EL (cell line): ENCODE measurements at places on chromosomes 11 and 22.
A peak's percentile ranks its signal among the peaks of the same experiment; 100 is the strongest.

DNA sequence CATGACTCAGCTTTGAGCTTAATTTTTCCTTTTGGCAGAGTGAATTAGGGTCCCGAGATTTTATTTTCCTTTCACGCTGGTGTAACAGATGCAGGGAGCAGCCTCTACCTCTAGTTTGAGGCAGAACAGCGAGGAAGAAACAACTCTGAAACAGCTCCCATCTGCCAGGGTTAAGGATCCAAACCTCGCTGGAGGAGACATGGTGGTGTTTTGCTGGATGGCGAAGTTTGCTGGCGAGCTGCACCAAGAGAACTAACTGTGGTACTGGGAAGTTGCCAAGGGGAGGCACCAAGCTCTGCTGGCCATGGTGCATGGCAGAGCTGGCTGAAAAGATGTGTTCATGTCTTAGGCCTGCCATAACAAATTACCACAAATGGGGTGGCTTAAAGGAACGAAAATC is 7.6 kb upstream of the ALKBH3 start:
- no peak for DNase-seq

- DNase-seq = peak; percentile 68
Measured at GRCh38 chr22:38494498-38494897, 11.6 kb downstream of the DDX17 start.

DNA sequence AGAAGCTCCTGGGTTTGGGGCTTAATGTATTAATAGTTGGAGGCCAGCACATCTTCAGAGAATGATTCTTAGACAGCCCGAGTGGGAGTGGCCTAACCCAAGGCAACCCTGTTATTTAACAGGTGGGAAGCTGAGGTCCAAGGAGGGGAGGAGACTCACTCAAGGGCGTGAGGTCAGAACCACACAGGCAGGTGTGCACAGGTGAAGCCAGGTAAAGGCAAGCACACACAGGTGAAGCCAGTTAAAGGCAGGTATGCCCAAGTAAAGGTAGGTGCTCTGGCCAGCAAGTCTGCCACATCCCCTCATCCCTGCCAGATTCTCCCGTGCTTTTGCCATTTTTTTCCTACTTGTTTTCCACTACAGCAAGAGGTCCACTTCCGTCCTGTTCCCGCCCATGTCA is 2.9 kb upstream of the SHANK2 start:
- no peak for DNase-seq

GRCh38 chr11:61707574-61707973 is 27.4 kb downstream of the DAGLA start:
- no peak for DNase-seq

GRCh38 chr22:44215287-44215686 is 34.6 kb downstream of the PARVG start:
- DNase-seq = no peak

DNA sequence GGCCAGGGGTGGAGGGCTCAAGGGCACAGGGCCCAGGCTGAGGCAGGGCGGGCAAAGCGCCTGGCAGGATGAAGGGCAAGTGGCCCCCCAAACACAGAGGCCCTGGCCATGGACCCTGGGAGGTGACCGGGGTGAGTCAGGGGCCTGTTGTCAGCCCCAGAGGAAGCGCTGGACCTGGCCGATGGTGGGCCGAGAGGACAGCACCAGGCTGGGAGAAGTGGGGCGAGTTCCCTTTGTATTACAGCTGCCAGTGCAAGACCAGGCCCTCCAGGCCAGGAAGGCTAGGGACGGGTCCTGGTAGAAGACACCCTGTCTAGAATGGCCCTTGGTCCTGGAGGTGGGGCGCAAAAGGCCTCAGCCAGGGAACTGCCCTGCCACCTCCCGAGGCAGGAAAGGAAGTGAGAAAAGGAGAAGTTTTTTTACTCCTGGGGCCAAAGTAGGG is 12.8 kb downstream of the CXCR5 start:
- no peak for DNase-seq

DNA sequence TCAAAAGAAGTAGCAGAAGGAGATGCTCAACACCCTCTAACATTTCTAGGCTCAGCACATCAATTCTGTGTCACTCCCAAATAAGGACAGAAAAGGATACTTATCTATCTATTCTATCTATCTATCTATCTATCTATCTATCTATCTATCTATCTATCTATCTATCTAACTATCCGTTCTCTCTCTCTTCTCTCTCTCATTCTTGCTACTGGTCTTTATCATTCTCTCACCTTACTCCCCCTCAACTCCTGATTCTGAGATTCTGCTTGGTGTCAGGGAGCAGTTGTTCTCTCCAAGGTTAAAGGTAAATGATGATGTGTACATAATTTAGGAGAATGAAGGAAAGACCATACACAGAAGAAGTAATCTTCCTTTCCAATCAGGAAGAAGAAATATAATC is at the start of gene OR10G6:
TSS of gene OR10G6 (minus strand) at position 43 of the 400 bp plus-strand sequence. CDS start at position 43, 0 bp downstream.
- DNase-seq = no peak

DNA sequence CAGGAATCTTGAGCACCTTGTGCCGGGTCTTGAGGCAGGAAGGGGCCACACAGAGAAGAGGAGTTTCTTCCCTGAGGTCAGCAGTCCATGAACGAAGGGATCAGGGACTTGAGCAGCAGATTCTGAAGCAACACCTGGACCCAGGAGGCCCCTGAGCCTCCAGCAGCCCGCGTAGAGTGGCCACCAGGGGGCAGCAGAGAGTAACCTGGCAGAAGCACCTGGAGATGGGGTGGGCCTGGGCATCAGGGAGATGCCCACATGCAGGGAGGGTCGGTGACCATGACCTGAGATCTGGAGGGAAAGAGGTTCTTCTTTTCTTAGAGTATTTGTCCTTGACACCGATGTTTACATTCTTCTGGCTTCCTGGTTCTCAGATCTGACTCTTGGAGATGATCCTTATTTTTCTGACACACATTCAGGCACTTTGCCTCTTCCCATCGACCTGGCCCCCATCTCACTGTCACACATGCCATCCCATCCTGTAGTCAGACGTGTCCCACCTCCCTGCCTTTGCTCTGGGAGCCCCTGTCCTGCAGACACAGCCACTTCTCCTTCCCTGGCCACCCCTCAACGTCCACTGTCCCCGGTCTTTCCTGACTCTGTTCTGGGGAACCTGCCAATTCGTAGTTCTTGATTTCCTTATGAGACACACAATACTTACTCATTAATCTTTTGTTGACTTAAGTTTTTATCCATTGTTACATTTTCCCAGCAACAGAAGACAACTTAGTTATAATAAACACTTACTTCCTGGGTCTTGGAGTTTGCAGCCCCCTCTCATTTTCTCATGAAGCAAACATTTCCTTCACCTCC is 66.5 kb downstream of the GGTLC2 start:
- peak; percentile 18 for DNase-seq

DNA sequence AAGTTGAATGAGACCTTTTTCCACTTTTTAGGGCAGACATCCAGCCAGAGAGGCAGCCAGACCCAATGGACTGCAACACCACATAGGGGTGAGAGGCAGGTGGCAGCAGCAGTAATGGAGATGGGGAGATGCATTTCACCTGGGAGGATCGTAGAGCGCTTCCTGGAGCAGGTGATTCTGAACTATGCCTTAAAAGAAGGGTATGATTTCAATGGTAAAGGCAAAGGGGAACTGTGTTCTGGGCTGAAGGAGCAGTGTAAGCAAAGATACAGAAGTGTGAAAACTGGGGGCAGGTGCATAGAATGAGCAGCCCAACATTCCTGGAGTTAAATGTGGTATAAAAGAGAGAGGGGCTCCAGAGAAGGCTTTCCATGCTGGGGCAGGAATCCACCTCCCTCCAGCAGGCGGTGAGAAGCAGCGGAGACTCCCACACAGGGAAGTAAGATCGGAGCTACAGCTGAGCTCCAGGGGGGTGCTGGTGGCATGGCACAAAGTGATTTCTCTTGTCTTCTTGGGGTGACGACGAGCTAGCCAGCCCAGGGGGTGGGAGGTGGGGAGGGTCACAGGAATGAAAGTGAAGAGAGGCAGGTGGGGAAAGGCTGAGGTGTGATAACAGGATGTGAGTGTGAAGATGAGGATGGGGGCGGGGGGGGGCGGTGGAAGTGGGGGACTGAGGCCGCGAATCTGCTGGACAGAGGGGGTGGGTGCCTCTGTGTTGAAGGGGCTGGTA is 4.3 kb upstream of the SERHL2 start:
- no peak for DNase-seq

GRCh38 chr11:84413549-84413948 is 1127.4 kb upstream of the CCDC90B start:
- DNase-seq = no peak

DNA sequence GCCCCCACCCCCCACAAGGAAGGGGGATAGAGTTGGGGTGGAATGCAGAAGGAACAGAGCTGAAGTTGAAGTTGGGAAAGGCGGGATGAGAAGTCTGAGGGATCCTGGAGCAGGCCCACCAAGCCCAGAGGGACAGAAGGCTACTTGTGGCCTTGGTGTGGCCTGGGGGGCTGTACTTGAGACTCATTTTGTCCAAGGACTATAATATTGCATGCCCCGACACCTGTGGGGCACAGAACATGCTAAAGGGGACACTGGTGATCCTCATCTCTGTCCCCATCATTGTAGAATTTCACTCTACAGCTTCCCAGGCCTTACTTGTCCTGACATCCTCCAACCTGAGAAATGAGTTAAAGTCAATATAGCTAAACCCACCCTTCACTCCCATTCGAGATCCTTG is 1.3 kb downstream of the ESAM start:
- no peak for DNase-seq

- DNase-seq = no peak
Measured at GRCh38 chr11:85752890-85753581, 57.9 kb downstream of the SYTL2 start.

DNA sequence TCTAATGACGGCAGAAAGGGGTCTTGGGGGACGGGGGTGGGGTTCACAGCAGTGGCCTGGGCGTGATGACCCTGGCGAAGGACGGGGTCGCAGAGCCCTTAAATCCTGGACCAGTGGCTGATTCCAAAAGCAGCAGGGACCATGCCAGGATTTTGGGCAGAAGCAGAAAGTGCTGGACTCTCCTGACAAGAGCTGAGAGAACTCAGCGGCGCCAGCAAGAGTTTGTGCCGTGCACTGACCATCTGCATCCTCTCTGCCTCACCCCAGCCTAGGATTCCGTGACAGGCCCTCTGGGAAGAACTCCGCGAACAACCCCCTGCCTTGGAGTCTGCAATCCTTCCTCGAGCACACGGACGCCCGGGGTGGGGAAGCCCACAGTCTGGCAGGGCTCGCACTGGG is 644 bp upstream of the NDUFV1 start:
- DNase-seq = peak; percentile 39

DNA sequence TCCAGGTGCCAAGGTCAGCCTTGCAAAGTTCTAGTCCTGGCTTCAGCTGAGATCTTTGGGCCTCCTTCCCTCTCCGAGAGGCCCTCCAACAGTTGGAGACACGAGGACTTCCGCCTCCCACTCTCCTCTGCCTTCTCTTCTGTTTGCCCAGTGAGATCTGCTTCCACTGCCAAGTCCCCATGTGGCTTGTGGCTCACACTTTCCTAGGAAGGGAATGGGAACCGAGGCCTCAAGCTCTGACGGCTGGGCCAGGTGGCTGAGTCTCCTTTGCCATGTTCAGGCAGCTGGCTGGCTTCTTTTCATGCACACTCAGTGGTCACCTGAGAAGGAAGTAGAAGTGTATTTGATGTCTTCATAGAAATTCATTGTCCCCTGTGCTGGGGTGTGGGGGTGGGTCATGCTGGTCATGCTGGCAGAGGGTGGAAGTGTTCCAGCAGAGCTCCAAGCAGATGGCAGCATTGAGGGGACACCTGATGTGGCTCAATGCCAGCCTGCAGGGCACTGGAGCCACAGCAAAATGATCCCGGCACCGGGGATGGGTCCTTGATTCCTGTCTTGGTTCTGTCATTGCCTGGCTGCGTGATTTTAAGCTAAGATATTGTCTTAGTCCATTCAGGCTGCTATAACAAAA is 130.4 kb downstream of the ADAMTS15 start:
- no peak for DNase-seq

DNA sequence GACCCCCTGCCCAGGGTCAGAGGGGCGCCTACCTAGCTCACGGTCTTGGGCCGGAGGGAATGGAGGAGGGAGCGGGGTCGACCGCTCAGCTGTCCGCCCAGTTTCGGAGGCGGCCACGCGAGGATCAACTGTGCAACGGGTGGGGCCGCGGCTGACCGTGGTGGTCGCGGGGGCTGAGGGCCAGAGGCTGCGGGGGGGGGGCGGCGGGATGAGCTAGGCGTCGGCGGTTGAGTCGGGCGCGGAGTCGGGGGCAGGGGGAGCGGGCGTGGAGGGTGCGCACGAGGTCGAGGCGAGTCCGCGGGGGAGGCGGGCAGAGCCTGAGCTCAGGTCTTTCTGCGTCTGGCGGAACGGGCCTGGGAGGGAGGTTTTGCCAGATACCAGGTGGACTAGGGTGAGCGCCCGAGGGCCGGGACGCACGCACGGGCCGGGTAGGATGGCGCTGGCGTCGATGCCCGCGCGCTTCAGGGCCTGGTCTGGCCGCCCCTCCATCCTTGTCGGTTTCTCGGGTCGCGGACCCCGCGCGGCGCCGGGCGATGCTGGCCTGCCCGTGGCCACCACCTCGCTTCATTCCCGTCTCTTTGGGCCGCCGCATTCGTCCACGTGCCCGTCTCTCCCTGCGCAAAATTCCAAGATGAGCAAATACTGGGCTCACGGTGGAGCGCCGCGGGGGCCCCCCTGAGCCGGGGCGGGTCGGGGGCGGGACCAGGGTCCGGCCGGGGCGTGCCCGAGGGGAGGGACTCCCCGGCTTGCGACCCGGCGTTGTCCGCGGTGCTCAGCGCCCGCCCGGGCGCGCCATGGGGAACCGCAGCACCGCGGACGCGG is at the start of gene DRD4:
TSS of gene DRD4 (plus strand) at position 759 of the 822 bp plus-strand sequence. CDS start at position 795, 36 bp downstream.
- DNase-seq = peak; percentile 36

GRCh38 chr11:1231396-1232020 is 8.6 kb downstream of the MUC5B start:
- no peak for DNase-seq

DNA sequence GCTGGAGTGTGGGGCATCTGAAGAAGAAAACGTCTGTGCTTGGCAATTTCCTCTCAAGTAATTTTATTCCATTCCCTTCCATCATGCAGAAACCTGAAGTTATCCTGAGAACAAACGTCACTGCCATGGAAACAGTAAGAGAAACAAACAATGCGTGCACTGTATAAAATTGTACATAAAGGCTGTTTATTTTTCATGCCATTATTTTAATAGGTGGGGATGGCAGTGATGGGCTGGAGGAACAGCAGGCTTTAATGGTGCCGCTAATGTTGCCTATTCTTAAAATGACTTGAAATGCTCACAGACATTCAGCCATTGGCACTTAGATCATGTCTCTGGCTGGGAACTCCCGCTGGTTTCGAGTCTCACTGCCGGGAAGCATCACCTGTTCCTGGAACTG is 7.5 kb upstream of the SEZ6L start:
- DNase-seq = no peak

DNA sequence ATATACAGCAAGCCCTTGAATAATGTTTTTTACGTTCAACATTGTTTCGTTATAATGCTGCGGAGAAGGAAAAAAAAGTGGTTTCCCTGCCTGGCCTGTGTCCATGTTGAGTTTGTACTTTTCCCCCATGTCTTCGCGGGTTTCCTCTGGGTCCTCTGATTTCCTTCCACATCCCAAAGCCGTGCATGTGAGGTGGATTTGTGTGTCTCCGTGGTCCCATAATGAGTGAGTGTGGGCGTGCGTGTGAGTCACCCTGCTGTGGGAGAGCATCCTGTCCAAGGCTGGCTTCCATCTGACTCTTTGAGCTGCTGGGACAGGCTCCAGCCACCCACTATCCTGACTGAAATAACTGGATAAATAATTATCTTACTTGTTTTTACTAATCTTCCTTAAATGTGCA is 29.6 kb upstream of the SNX19 start:
- DNase-seq = peak; percentile 67
